ENCODE measurements at places on chromosomes 2 and 18.

- no peak for DNase-seq
These were observed 186.6 kb upstream of the SMAD2 start for GRCh38 chr18:48116873-48117630.

DNA sequence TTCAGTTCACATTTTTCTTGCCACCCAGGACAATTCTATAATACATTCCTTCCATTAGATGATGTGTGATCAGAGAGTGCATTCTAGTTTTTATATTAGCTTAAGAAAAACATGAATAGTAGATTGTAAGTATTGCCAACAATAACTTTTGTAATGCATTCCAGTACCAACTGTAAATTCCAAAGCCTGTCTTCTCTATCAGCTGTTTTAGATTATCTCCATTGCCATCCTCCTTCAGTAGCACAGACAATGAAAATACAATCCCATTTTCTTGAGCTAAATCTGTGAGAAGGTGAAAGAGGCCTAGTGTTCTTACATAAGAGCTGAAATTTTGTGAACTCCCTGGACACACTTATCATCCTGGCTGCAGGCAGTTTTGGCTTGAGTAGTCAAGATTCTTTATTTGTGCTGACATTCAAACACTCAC lies 103.9 kb downstream of the CCBE1 start:
- no peak for DNase-seq

- DNase-seq: no peak
These were observed 231.5 kb downstream of the ZEB2 start for GRCh38 chr2:144288438-144288837.

GRCh38 chr2:176709149-176709951 lies 440.1 kb downstream of the MTX2 start:
- DNase-seq: no peak

- no peak for DNase-seq
These were observed 163.3 kb downstream of the QPCT start for GRCh38 chr2:37507703-37508102.

DNA sequence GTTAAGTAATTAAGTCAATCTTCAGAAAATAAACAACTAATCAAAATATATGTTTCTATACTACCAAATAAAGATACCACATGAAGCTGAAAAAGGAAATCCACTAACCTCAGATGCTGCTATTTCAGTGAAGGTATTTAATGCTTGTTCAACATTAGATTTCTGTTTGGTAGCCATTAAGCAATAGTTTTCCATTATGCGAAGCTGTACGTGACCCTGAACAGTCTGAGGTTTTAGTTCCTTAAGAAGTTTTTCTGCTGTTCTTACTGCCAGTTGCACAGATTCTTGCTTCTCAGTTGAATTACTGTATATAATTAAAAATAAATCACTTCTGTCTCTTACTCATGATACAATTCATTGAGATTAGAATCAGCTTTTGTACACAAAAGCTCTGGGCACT lies 65.4 kb downstream of the TTC21B start:
- no peak for DNase-seq

All from upper lobe of right lung (tissue), 1 donor.